ENCODE measurements at places on chromosomes 3 and 15.

DNA sequence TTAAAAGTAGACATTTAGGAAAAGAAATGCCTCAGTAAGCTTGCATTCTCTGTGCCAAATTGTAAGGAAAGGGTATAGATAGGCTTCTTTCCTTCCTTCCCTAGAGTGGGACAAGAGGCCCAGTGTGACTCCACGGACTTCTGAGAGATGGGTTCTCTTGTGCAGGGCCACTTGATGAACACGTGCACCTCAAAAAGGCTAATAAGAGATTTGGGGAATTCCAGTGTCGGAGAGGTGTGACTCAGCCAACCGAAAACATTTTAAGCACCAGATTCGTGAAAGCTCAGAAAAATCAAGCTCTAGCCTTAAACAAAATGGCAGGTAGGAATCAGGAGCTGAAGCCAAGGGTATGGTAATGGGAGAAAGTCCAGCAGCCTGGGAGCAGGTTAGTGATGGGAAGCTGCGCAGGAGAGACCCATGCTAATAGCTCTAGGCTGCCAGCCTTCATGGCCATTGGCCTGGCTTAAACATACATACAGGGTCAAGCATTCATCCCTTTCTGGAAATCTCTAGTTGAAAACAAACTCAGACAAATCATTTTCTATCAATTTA, 56.2 kb downstream of the SV2B start:
- DNase-seq, result no peak

DNA sequence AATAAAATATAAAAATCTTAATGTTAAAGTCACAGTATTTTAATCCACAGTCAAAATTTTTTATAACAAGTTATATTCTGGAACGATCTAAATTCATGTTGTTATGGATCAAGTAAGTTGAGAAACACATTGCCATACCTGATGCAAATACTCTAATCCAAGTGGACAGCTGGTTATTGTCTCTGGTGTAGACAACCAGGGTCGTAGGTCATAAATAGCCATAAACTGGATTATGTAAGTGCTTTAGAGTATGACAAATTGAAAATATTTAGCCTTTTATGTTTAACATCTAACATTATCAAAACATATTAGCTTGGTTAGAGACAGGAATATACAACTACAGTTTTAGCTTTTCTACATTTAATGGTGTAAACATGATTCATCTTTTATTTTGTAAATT, 53.0 kb downstream of the PLSCR2 start:
- no peak for DNase-seq

GRCh38 chr3:194089357-194090177, 46.4 kb upstream of the HES1 start:
- DNase-seq, result no peak

GRCh38 chr3:57738391-57738790, 17.7 kb upstream of the SLMAP start:
- no peak for DNase-seq

GRCh38 chr3:113747283-113748046, 630 bp downstream of the ATP6V1A start:
- DNase-seq, result no peak

- DNase-seq, result no peak
These were observed 10.2 kb downstream of the SNRK start for GRCh38 chr3:43296565-43296964.

- no peak for DNase-seq
These were observed 49.1 kb downstream of the HCN4 start for GRCh38 chr15:73319460-73320245.

DNA sequence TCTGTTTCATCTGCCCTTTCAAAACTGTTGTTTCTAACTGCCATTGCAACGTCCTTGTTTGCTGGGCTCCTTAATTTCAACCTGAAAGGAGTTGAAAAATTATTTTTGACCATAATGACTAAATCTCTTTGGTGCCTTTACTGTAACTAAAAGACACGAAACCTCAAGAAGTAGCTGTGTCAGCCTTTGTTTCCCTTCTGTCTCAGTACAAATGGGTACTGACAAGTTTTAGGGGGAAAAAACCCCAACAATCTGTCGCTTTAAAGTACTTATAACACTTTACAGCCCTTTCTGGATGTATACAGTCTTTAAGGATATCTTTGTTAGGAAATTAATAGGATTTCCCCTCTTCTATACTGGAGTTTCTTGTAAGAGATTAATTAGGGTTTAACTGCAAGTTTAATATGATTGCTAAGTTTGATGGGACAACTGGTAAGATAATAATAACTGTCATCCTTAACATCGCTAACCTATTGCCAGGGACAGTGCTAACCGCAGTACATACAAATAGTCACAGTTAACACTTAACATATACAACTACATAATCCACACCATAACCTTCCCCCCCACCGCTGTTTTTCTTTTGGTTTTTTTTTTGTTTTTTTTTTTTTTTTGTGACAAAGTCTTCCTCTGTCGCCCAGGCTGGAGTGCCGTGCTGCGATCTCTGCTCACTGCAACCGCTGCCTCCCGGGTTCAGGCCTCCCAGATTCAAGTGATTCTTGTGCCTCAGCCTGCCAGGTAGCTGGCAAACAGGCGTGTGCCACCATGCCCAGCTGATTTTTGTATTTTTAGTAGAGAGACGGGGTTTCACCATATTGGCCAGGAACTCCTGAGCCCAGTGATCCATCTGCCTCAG, 1.7 kb downstream of the GXYLT2 start:
- no peak for DNase-seq

GRCh38 chr3:159987291-159987711, 1.3 kb upstream of the IL12A start:
- DNase-seq, result no peak
